ENCODE measurements at places on chromosomes 7 and 10.
A peak's percentile ranks its signal among the peaks of the same experiment; 100 is the strongest.

- DNase-seq = no peak
Measured at GRCh38 chr10:90858461-90858968, 676 bp upstream of the HTR7 start.

DNA sequence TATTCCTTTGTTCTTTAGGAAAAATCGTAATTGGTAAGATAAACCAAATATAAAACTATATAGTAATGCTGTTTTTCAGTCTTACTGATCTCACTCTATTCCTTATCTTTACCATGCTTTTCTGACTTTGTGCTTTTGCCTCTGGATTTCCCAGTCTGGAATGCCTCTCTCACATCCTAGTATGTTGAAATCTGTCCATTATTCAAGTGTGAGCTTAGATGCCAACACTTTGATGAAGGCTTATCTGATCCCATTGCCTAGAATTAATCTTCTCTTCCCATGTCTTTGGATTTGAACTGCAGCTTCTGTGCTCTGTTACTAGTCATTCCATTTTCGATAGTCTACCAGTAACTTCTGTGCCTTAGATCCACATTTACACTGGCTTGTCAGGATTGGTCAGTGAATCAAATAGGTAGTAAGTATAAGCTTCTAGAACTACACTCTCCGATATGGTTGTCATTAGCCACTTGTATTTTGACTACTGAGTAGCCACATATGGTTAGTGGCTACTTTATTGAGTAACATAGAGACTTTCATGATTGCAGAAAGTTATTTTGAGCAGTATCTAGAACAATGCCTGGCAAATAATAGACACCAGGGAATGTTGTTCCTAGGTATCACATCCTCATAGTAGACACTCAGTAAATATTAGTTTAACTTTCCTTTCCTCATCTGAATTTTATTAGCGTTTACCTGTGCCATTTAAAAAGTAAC, 92.9 kb downstream of the BMPR1A start:
- DNase-seq = no peak

DNA sequence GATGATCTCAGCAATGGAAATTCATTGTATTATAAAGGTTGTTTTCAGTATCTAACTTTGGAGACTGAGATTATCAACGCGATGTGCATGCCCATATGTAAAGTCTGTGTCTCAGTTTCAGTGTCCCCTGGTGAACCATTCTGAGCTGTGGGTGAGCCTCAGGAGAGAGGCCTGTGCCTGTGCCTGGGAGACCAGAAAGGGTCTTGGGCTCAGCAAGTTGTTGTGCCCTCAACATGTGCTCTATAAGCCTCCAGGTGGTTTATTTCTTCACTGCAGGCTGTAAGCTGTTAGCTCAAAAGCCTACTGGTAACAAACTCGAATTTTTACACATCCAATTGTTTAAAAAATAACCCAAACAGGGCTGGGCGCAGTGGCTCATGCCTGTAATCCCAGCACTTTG, 151.9 kb downstream of the PKD1L1 start:
- DNase-seq = no peak

GRCh38 chr10:101818872-101819633, 809 bp upstream of the OGA start:
- DNase-seq = no peak

DNA sequence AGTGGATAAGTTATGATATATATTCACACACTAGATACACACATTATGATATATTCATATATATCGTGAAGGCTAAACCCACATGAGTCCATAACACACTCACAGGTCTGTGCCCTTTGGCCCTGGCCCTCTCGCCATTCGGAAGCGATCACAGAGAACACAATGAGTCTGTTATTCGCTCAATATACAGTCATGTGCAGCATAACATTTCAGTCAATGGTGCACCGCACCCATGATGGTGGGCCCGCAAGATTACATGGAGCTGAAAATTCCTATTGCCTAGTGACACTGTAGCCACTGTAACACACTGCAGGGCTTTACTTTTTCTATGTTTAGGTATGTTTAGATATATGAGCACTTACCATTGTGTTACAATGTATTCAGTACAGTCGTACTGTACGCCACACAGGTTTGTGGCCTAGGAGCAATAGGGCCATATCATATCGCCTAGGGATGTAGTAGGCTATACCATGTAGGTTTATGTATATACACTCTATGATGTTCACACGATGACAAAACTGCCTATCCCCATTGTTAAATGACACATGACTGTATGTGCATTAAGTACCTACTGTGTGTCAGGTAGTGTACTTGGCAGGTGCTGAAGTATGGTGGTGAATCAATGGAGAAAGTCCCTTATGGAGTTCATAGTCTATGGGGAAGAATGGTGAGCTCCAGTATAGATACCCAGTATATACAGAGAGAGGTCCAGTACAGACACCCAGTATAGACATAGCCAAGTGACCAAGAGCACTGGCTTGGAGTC, 198.8 kb upstream of the KLF14 start:
- DNase-seq = peak; percentile 51

DNA sequence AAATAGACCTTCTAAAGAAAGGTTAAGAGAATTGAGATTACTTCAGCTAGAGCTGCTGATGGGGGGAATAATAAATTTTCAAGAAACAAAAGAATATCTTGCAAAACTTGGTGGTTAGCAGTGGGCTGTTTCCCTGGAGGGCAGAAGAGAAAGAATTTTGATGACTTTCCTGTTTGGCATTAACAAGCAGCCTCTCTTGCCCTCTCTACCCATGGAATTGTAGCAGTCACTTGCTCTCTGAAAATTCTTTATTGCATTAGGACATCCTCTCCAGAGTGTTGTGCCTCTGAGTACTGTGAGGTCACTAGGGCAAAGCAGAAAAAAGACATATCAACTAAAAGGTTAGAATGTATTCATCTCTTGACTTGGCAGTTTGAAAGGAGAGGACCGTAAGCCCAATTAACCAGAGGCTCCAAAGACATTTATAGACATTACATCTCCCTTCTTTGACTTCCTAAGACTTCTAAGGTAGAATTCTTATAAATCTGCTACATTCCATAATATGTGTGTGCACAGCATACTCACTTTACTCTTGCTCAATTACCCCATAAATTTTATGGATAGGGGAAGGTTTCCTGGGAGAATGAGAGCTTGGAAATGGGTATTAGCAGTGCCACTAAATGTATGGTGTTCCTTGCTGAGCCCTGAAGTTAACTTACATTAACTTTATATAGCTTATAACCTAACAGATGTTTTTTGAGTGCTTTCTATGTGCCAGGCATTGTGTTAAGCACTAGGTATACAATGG, 215.3 kb downstream of the KIF20B start:
- no peak for DNase-seq

GRCh38 chr10:31664803-31665202, 263.8 kb downstream of the ARHGAP12 start:
- DNase-seq = no peak

DNA sequence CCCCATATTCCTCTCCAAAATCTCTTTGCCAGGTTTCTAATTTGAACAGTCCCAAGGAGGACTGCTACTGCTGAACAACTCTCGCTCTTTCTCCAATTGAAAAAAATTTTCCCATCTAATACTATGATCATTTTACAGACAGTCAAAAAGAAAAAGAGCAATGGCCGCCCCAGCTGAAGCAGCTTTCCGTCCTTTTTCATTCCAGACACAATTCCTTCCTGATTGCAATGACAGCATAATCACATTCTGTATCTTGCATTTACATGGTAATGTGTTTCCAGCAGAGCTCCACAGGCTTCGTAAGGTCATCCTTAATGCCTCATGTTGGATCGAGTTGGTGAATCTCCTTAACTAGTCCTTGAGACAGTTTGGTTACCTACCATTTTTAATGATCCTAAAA, 45.0 kb upstream of the GSDME start:
- no peak for DNase-seq

GRCh38 chr7:45923290-45923689, 2.2 kb upstream of the IGFBP3 start:
- no peak for DNase-seq

DNA sequence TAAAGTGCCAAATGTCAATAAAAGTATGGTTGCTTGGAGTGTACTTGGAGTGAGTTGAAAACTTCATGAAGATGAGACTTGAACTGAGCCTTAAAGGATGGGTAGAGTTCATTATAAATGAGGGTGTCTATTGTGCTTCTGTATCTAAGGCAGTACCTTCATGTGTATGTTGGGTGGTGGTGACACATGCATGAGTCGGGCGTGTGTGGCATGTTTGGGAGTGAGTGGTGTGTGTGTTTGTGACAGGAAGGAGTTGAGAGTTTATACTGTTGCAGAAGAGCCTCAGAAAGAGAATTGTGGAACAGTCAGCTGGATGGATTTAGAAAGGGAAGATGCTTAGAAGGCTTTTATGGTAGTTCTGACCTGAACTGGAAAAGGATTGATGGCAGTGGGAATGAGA, 6.0 kb upstream of the ZRANB1 start:
- no peak for DNase-seq

DNA sequence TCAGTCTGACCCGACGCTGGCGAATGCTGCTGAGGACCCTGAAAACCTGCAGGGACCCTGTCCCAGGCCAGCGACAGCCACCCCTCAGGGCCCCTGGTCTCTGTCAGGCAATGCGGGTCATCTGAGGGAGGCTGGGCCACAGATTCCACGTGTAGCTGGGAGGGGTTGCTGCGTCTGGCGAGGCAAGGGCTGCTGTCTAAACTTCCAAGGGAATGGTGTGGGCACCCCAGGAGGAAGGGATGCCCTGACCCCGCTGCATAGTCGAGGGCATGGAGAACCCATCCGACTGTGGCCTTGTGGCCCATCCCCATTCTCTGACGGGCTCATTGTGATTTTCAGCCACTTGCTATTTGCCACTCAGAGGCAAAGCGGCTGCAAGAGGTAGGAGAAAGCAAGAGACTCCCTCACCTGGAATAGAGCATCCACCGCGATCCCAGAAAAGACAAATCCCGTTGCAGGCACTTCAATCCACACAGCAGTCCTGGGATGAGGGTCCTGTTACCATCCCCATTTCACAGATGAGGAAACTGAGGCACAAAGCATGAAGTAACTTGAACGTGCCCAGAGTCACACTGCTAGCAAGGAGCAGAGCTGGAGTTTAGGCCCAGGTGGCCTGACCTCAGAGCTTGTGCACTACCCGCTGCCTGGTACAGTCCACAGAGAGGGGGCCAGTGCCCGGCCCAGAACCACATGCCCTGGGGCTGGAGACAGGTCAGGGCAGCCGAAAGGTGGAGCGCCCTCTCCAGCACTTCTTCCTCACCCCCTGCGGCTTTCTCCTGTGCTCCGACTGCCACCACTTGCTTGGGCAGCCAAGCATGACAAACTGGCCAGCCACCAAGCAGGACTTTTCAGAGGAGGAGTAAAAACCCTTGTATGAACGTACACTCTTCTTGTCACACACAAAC, 163.8 kb upstream of the KLF14 start:
- DNase-seq = no peak

- DNase-seq = no peak
Measured at GRCh38 chr7:116810267-116811116, 51.9 kb upstream of the CAPZA2 start.

DNA sequence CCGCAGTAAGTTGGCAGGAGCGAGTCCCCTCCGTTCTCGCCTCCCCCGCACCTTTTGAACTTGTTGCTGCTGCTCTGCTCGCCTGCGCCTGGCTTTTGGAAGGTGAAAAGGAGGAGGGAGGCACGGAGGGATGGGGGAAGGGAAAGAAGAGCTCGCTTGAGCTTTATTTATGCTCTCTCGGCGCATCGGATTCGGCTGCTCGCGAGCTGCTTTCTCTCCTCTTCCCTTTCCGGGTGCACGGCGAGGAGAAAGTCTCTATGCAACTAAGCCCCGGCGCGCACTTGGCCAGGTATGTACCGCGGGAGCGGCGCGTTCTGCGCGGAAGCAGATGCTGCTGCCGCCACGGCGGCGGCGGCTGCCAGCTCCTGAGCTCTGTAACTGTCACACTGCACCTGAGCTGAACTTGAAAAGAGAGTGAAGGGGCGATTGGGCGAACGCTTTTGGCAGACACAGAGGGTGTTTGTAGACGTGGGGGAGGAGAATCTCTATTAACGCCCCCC, 551 bp downstream of the KCND2 start:
- DNase-seq = no peak

DNA sequence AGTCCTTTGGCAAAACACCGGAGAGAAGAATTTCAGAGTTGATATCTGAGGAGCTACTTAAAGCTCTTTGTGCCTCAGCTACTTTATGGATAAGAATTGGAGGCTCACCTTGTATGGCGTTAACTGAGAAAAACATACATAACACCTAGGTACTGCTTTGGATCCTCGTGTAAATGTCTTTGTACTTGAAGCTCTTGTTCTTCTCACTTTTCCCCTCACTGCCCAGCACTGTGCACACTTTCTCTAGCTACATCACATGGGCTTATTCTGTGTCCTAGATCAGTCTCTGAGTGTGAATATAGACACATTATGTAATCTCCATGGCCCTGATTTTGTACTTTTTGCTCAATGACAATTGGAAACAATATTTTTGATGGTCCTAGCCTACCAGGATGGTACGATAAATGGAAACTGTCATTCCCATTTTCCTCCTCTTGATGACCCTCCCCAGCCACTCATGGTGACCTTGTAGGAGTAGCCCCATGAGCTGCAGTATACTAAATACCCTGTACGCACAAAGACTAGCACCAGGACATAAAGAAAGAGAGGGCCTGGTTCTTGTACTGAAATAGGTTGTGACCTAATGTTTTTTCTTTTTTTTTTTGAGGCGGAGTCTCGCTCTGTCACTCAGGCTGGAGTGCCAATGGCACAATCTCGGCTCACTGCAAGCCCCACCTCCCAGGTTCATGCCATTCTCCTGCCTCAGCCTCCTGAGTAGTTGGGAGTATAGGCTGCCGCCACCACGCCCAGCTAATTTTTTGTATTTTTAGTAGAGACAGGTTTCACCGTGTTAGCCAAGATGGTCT, 22.1 kb downstream of the STAMBPL1 start:
- no peak for DNase-seq

DNA sequence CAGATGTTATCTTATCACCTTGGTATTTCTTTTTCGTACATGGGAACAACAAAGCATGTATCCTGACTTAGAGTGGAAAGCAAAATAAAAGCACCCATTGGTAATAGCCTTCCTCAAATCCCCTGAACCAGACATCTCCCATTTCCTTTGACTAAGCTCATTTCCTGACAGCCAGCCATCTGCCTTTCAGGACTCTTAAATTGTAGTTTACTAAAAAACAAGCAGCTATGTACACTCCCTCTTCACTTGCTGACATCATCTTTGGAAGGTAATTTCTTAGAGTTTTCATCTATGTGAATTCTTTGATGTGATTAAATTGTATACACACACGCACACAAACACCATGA, 40.7 kb downstream of the ARL4A start:
- DNase-seq = no peak

DNA sequence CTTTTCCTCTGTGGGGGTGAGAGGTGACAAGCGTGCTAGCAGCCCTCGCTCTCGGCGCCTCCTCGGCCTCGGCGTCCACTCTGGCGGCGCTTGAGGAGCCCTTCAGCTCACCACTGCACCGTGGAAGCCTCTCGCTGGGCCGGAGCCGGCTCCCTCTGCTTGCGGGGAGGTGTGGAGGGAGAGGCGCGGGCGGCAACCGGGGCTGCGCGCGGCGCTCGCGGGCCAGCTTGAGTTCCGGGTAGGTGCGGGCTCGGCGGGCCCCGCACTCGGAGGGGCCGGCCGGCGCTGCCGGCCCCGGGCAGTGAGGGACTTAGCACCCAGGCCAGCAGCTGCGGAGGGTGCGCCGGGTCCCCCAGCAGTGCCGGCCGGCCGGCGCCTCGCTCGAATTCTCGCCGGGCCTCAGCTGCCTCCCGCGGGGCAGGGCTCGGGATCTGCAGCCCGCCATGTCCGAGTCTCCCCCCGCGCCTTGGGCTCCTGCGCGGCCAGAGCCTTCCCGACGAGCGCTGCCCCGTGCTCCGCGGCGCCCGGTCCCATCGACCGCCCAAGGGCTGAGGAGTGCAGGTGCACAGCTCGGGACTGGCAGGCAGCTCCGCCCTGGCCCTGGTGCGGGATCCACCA, 352.8 kb upstream of the PODXL start:
- no peak for DNase-seq

- DNase-seq = peak; percentile 56
Measured at GRCh38 chr10:47047577-47048525, 136.6 kb downstream of the PTPN20 start.

Measured in stimulated activated effector memory CD8-positive, alpha-beta T cell treated with anti-CD3 and anti-CD28 coated beads, Interleukin-12 subunit alpha, Interleukin-12 subunit beta, amount 100 ng/mL, for 72 hours (primary cell).